ENCODE measurements at places on chromosomes 3 and 15.

DNA sequence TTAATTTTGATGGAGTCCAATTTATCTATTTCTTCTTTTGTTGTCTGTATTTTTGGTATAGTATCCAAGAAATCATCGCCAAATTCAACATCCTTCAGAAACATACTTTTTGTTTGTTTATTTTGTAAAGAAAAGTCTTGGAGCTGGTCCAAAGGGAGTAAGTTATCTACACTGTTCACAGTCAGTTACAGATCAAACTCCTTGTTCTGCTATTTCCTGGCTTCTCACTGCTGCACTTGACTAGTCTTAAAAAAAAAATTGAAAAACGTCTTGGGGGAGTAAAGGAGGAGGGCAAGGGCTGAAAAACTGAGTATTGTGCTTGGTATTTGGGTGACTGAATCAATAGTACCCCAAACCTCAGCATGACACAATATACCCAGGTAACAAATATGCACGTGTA, 105.6 kb downstream of the NFKBIZ start:
- DNase-seq, result no peak

DNA sequence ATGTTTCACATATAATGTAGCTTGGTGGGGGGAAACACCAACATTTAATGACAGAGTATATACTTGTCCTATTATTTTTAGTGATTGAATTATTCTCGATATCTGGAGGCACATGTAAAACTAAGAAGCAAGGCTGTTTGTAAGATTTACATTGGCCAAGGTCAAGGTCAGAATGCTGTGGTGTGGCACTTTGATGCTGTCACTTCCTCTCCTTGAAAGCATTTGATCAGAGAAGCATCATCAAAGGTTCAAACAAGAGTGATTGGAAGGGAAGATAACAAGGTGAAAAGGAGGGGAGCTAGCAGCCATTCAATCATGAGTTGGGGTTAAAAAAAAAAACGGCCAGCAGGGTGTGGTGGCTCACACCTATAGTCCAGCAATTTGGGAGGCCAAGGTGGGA, 26.4 kb downstream of the RTF1 start:
- no peak for DNase-seq

DNA sequence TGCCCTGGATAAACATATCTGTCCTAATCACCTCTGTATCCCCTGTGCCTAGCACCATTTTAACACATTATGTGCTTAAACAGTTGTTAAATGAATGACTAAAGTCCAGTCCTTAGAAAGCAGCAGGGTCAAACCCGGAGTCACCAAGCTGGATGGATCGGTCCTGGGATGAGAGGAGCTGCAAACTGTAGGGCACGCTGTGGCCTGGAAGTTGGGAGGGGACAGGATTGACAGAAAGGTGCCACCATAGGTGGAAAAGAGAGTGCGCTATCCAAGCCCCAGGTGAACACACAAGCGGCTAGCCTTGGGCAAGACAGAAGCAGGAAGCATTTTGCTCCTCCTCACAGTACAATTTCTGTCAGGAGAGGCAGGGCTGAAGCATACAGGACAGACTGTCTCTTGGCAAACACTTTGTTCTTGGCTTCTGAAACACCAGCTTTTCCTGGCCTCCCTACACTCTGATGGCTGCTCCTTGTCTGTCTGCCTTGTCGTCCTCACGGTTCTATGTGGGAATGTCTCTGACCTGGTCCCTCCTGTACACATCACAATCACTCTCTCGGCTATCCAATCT, 48.4 kb upstream of the KY start:
- DNase-seq, result no peak

- no peak for DNase-seq
These were observed 270.0 kb downstream of the UACA start for GRCh38 chr15:70493376-70493775.

GRCh38 chr15:44101286-44101685, 93.8 kb downstream of the FRMD5 start:
- DNase-seq, result no peak

DNA sequence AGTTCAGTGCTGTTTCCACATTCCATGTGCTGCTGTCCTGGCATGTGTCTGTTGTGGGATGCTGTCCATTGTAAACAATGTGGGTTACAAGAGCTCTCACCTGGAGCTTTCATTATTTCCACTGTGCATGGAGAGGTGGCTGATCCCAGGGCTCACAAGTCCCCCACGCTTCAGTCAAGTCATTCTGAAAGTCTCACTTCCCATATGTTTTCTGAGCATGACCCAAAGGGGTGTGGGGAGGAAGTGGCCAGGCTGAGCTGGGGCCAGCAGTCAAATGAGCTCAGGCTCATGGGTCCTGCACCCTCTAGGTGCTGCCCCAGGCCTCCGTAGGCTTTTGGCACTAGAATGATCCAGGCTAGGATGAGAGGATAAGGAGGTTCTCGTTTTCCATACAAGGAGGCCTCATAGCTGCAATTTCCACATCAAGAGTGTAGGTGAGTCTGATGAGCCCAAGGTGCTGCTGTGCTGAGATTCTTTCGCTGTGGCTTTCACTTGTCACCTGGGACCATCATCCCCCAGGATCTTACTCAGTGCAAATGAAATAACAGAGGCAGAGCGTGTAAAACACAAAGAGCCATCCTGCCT, 22.0 kb downstream of the STARD5 start:
- DNase-seq, result no peak

GRCh38 chr15:85687329-85687728, 107.4 kb downstream of the KLHL25 start:
- no peak for DNase-seq

- DNase-seq, result no peak
These were observed 106.3 kb downstream of the SMAD6 start for GRCh38 chr15:66808181-66808824.

DNA sequence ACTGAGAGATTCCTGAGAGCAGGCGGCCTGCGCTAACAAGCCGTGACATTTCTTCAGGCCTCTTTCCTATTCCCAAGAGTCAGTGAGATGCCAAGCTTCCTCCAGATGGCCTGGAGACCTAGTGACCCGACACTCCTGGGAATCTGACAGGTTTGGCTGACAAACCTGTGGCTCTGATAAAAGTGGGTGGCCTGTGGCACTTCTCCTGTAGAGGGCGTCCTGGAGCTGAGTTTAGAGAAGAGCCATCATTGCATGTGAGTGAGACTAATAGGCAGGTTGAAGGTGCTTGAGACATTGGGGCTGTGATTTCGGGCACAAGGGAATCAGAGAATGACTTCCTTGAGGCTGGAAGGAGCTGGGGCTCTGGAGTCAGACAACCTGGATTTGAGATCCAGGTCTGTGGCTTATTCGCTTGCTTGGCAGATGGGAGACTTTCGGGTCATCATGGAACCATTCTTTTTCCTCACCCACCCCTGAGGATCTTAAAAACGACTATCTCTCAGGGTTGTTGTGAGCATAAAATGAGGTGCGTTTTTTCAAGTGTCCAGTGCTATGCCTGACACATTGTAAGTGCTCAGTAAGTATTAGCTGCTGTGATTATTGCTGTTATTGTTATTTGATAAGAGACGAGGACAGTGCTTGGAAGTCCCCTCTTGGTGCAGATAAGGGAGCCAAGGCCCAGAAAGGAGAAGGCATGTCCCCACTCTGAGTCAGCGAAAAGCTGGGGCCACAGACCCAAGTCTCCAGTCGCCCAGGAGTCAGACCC, 77.2 kb downstream of the SCN10A start:
- no peak for DNase-seq

DNA sequence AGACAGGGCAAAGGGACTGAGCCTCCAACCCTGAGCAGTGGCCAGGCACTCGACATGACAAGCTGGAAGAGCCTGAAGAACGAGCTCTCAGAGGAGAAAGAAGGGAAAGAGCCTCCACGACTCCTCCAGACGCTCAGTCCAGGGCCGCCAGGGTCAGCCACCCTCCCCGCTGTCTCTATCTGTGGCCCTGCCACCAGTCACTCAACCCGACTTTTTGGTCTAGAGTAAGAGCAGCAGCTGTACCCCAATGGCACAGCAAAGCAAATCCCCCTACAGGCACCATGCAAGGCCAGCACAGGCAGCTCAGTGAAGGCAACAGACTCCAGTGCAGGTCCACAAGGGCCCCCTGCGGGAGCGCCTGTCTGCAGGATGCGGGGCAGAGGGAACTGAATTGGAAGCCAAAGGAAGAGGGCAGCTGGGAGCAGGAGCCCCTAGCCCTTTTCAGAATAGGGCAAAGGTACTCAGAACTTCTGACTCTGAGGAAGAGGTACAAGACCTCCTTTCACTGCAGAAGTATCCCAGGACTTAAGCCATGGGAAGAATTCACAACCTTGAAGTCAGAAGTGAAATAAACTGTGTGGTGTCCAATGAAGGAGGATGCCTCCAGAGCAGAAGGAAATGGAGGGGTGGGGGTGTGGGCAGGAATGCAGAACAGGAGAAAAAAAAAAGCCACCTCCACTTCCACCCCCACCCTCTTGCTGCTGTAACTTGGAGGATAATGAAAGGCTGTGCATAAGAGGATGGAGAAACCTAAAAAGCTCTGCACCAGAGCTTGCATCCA, 8.5 kb upstream of the GRAMD2A start:
- no peak for DNase-seq

DNA sequence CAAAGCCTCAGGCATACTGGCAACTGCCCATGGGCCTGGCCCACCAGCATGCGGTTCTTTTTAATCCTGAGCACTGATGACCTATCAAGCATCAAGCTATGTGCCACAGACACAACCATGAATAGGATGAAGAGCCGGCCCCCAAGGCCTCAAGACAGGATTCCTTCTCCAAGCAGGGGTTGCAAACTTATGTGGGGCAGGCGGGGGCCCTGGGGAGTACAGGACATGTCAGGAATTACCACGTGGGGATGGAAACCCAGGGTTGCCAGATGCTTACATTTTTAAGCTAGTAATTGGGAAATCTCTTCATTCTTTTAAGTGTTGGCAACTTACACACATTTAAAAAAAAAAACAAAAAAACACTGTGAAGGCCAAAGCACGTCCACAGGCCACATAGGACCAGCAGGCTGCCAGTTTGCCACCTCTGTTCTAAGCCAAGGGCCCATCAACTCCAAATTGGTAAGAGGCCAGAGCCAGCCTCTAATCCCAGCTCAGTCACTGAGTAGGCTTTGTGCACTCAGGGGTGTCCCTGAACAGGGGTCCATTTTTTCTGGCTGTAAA, 32.8 kb downstream of the BDH1 start:
- no peak for DNase-seq

DNA sequence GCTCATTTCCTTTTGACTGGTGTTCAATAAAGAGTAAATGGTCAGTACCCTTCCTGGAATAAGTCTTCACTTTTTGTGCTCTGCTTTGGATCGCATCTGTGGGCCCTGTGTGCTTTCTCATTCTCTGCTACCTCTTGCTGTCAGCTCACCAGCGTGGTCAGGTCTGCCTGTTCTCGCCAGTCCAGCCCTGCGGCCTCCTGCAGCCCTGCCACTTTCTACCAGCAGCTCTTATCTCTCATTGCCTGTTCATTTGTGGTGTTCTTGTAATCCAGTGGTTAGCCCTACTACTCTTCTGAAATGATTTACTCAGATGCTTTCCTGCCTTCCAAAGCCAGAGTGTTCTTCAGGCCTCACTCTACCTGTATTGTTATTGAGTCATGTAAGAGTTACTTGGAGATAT, 54.8 kb downstream of the CHCHD6 start:
- no peak for DNase-seq

DNA sequence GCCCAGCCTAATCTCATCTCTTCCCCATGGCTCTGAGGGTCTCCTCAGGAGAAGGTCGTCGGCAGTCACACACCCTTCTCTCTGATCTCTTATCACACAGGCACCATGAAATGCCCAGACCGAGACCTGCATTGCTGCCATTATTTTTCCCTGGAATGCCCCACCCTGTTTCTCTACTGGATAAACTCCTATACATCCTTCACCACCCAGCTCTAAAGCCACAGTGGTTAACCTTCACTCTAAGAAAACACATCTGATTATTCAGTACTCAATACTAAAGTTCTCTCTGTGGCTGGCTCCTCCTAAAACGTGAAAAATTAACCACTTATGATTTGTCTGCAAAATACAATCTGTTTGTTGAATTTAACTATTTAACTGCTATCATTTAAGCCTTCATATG, 43.3 kb downstream of the RORA start:
- no peak for DNase-seq

- no peak for DNase-seq
These were observed 244.3 kb upstream of the NR2F2 start for GRCh38 chr15:96086164-96086563.

DNA sequence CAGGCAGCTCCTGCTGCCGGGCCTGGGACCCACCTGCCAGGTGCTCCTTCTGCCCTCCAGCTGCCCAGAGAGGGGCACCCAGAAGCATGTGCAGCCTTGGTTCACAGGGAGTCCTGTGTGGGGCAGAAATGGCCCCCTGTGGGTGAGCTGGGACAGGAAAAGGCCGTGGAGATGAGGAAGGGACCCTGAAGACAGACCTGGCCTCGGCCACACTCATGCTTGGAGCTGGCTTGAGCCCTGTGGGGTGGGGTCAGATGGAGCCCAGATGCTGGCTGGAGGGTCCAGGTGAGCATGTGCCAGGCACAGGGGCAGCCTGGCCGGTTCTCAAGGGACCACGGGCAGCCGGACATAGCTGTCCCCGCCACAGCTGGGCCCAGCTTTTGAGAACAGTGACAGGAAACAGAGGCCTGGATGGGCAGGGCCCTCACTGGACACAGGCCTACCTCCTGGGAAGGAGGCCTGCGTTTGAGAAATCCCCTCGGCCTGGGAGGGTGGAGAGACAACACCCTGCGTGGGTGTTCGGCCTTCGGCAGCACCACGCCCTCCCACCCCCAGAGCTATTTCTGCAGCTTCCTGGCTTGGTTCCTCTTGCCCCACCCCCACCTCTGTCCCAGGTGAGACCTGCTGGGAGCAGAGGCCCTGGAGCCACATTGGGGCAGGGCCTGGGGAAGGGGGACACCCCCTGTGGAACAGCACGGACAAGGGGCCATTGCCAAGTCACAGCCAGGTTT, 132.6 kb upstream of the MEF2A start:
- no peak for DNase-seq
